Choroid plexus epithelial cell (primary cell): ENCODE measurements at places on chromosomes 2 and 18.
A peak's percentile ranks its signal among the peaks of the same experiment; 100 is the strongest.

DNA sequence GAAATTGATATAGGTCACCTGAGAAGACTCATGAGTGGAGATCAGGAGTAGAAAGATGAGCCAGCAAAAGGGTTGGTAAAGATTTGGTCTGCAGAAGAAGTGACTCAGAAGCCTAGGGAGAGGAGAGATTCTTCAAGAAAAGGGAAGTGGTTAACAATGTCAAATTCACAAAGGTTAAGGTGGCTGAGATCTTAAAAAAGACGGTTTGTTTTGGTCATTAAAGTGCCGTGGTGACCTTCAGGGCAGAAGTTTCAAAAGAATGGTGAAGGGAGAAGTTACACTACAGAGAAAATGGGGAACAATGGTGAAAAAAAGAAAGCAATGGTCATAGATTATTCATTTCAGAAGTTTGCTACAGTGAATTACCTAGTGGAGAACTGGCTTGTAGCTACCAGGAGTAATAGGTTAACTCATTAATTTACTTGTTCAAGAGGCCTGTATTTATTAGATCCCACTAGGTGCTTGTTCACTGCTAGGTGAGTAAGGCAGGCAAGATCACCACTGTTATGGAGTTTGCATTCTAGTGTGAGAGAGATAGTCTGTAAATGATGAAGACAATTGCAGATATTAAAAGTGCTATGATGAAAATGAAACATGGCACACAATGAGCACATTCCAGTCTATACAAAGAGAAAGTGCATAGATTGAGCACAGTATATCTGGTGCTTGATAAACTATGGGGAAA is 43.0 kb downstream of the FBXO48 start:
- no peak for DNase-seq

GRCh38 chr2:234951664-234952269 is at the start of gene SH3BP4:
Gene SH3BP4, plus strand, starts transcription at chr2:234952017. Its CDS starts 82,986 bp downstream, at chr2:235035003.
- peak; percentile 81 for DNase-seq

GRCh38 chr18:10685484-10685883 is 159.7 kb downstream of the NAPG start:
- no peak for DNase-seq

DNA sequence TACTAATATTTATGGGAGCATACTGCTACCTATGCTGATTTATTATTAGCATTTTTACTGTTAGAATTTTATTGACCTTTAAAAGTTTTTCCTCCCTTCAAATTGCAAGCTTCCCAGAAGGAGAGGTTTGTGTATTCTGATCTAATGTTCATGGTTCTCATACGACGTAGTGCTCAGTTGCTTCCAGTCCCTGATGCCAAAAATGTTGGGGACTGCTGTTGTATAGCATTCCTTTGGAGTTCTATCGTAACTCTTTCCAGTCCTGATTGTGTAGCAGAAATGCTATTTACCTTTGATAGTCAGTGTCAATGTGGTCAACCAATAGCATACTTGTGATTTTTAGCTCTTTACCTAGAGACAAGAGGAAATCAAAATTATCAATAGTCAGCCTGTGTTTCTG is 69.5 kb upstream of the ZSWIM2 start:
- peak; percentile 15 for DNase-seq

DNA sequence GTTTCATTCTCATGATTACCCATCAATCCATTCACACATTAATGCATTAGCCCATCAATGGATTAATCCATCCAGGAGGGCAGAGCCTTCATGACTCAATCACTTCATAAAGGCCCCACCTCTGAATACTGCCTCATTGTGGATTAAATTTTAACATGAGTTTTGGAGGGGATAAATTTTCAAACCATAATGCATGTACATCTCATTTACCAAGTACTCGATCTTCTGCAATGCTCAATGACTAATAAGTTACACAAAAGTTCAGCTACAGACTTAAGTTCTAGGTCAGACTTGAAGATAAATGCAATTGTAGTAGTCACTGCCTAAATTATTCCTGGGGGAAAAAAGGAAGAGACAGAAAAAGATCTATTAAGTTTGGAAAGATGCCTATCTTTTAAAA is 120.0 kb upstream of the OSR1 start:
- no peak for DNase-seq

GRCh38 chr2:128313091-128313836 is 5.4 kb downstream of the HS6ST1 start:
- no peak for DNase-seq

DNA sequence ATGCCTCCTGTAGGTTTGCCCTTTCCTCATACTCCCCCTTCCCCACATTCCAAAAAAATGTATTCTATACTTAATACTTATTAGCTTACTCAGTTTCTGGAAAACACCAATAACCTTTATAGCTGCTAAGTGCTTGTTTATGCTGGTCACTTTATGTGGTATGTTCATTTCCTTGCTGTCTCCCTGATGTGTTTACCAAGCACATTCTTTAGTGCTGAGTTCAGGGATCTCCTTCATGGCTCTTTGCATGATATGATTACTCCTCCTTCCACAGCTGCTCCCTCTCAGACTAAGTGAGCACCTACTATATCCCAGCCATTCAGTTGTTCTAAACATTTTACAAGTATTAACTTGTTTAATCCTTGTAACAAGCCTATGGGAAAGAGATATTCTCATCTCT is 698.3 kb upstream of the FANCL start:
- peak; percentile 92 for DNase-seq

GRCh38 chr2:214676421-214677089 is 132.9 kb downstream of the BARD1 start:
- no peak for DNase-seq

DNA sequence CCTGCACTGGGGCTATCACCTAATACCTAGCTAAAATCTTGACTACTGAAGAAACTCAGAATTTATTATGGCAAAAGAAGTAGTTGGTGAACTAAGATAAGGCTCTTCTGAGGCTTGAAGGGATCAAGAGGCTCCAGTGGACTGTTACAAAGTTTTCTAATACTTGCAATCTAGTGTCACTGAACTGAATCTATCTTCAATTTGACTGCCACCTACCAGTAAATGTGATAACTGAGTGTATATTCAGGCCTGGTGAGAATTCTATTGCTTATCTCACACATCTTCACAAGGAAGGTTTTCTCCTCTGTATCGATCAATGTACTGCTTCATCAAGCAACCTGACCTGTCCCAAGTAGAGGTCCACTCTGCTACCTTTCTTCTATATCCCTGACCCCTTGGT is 40.8 kb downstream of the DARS1 start:
- DNase-seq: no peak

- DNase-seq: peak; percentile 97
These were observed 88.6 kb upstream of the FHL2 start for GRCh38 chr2:105487142-105488069.

DNA sequence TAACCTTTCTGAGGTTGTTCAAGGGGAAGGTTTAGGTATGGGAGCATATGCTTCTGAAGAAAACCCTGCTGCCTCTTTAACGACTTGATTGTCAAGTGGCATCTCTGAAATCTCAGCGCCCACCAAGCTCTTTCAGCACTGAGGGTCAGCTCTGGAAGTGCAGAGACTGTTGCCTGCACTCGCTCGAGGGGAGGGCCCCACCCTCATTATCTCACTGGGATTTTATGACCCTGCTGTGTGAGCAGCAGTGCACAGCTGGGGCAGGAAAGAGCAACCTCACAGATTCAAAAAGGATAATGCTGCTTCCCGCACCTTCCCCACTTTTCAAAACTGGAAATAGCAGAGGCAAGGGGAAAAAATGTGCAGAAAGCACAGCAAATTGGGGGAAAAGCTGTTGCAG is 56.9 kb upstream of the SPRED2 start:
- DNase-seq: no peak

- DNase-seq: no peak
These were observed 311.8 kb upstream of the STON1 start for GRCh38 chr2:48218169-48218568.

DNA sequence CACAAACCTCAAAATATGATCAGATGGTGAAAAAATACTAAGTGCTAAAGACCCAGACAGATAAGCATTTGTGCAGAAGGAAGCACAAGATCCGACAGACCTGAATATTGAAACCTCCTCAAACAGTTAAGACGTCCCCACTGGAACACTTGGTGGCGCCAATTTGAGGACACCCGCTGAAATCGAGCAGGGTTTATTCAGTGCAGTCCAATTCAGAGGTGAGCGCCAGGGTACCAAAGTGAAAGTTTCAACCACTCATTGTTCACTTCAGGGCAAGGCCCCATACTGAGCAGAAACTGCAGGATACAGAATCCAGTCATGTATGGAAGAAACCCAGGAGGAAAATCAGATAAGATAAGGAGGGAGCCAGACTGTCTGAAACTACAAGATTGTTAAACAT is 417.6 kb downstream of the LRRTM4 start:
- peak; percentile 0 for DNase-seq

- DNase-seq: no peak
These were observed 80.8 kb upstream of the WIPF1 start for GRCh38 chr2:174678395-174678794.

- no peak for DNase-seq
These were observed 60.4 kb downstream of the ABCB11 start for GRCh38 chr2:168970711-168971233.

GRCh38 chr2:63993871-63994270 is 25.4 kb downstream of the VPS54 start:
- no peak for DNase-seq

DNA sequence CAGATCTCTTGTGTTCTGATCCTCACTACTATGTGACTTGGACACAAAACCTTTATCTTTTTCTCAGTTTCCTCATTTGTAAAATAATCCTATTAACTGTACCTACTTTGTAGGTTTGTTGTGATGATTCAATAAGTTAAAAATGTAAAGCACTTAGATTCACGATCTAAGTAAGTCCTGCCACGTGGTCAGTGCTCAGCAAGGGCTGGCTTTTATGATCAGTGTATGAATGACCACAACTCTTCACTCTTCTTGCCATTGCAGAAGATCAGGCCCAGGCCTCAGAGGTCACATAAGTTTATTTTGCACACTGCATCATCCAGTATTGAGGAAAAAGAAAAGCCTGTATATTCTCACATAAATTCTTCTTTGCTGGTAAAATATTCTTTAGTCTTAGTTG is 1192.5 kb upstream of the ACVR2A start:
- DNase-seq: peak; percentile 86

DNA sequence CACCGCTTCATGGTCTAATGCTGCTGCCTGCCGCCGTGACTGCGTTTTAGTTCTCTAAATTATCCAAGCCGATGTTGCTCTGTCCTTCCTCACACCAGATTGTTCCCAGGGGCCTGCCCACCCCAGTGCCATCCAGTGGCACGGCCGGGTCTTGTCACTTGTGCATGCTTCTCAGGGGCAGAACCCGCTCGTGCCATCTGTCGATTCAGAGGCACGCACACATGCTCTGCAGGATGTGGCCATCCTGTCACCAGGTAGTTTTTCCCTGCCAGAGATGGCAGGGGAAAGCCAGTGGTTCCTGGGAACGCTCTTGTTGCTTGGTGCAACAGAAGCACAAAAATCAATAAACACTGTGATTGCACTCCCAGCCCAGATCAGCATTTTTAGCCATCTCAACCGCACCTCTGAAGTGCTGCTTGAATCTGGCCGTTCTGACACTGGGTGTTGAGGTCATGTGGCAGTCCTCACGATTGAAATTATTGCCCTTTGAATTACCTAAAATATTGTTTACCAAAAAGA is 119.6 kb upstream of the BOD1L2 start:
- no peak for DNase-seq

- DNase-seq: no peak
These were observed 1301.4 kb upstream of the PIK3C3 start for GRCh38 chr18:40653682-40654081.

GRCh38 chr2:42063431-42064171 is 15.8 kb downstream of the PKDCC start:
- peak; percentile 68 for DNase-seq

DNA sequence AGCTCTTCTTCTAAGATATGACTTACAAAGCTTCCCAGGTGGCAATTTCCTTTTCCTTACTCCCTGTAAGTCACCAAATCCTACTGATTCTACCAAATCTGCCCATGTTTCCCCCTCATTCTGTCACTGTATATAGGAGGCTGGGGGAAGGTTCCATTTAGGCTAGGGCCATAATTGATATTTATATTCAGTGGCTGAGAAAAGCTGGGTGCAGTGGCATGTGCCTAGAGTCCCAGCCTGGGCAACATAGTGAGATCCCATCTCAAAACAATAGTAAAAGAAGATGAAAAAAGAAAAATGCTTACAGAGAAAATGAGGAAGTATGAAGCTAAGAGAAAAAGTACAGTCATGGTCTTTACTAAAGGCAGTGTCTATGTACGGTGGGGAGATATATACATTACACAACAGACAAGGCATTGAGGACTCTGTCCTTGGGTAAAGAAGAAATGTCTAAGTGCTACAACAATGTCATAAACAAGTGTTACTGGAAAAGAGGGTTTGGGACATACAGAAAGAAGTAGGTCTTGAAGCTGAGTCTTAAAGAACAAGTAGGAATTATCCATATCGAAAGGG is 4.8 kb downstream of the CWC22 start:
- no peak for DNase-seq

- no peak for DNase-seq
These were observed 457.5 kb downstream of the CNTNAP5 start for GRCh38 chr2:124482551-124482950.

- no peak for DNase-seq
These were observed 37.3 kb upstream of the TMEM247 start for GRCh38 chr2:46441838-46442712.
